Posterior vena cava (tissue), 2 donors: ENCODE measurements at places on chromosomes 7 and 10. TPM values are rescaled to one million over a fixed set of nuclear protein-coding genes. Genes with fewer than 3 reads are reported as not detected.

- DNase-seq, result no peak
These were observed 89.8 kb upstream of the HPS1 start for GRCh38 chr10:98536551-98536950.

DNA sequence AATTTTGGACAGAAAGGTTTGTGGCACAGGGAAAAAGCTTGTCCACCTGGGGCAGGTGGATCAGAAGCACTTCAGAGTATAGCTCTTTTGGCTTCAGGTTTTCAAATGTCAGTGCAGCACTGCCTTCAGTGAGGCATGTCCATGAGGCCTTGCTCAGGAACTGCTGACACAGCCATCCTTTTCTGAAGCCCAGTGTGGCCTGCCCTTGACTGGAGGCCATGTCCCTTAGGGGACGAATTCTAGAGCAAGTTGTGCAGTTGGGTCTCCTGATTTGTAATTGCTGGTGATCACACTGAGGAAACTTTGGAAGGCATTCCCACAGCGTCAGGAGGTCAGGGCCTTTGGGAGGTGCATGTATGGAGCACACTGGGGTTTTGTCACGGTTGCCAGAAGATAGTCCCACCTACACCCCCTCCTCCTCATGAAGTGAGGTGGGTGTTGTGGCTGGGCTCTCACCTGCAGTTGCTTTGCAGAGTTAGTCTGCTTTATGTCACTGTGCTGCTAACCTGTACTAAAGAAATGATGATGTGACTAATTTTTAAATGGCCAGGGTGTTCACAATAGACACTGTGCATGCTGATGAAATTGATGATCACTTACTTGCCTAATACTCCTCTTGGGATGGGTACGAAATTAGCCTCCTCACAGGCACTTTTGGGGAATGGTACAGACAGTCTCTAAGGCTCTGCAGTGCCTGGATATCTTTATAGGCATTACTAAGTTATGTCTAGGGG is 41.7 kb downstream of the OGDH start:
- no peak for DNase-seq

DNA sequence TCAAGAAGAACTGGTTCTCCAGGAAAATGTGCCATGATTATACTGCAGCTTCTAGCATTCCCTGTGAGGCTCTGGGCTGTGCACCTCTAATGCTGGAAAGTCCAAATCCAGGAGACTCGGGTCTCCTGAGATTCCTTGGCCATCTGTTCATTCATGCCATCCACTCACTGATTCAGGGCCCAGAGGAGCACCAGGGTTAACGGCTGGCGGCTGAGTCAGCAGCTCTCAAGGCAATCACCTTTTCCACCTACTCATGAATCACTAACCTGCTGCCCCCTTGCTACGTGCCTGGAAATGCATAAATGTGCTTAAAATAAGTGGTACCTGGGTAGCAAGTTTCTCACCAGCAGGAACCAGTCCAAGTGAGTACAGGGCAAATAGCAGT is 132.7 kb downstream of the KCNMA1 start:
- no peak for DNase-seq

MSMB gene
- total RNA-seq, result not detected

- no peak for DNase-seq
These were observed 237.7 kb downstream of the CACNB2 start for GRCh38 chr10:18377898-18378297.

DNA sequence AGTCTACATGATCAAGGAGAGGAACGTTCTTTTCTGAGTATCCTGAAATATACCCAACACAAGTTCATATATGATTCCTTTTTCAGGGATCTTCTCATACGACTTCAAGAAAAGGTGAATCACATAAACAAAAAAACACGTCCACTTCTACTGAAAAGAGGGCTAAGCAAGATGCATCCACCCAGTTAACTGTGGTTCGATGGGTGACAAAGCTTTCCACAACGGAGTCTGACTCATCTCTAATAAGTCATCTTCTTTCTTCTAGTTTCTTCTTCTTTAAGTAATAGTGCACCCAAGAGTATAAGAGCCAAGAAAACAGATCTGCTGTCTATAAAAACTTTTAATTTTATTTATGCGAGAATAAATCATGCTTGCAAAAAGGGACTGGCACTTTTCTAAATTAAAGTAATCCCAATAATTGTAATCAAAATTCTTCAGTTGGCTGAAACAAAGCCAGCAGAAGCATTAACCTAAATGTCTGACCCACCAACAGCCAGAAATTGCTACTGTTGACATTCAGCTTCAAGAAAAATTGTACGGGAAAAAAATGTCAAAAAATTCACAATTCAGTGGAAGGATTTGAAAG is 146.9 kb upstream of the ANK3 start:
- DNase-seq, result no peak

DNA sequence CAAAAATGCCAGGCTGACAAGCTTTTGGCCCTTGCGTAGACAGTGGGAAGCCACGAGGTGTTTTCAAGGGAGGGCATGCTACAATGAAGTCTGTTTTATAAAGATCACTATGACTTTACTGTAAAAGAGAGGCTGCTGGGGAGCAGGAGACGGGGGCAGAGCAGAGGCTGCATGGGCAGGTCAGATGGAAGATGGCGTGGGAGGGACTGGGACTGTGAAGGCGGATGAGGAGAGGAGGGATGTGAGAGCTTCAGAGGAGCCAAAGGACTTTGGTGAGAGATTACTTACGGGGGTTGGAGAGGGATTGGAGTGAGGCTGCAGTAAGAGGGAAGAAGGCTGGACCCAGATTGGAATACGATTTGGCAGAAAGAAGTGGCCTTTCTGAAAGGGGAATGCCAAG is 86.6 kb upstream of the PCBD1 start:
- peak; percentile 14 for DNase-seq

DNA sequence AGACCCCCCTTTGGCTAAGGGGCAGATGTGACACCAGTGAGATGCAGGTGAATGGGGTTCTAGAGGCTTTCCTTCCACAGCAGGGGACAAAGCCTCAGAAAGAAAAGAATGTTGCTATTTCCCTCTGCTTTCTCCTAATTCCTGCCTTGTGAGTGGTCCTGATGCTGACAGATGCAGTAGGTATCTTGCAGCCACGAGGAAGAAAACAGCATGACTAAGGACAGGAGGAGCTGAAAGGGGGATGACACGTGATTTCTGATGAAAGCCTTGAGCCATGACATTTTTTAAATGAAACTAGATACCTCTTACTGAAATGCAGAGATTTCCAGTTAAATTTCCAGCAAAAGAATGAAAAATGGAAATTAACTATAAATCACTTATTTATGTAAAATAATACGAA is 92.4 kb downstream of the C1GALT1 start:
- DNase-seq, result no peak

PIP gene
- total RNA-seq, result not detected

DNA sequence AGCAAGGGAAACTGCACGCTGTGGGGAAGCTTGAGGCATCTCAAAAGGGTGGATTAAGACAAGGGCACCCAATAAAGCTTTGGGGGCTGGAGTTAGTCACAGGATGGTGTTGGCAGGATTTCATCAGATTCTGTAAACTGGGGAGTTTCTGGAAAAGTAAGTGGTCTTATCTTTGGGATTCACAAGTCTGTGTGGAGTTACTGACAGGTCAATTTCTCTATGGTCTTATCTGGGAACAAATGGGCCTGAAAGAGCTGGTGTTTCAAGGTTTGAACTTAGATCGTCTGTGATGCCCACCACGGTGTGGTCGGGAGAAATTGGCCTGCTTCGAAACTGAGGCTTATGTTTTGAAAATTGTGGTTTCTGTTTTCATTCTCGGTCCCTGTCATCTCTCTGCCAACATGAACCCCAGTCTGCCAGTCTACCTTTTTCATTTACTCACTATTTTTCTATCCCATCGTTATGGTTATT is 23.8 kb upstream of the AOAH start:
- no peak for DNase-seq

GRCh38 chr10:5511231-5511884 is 12.0 kb upstream of the CALML5 start:
- peak; percentile 67 for DNase-seq

DNA sequence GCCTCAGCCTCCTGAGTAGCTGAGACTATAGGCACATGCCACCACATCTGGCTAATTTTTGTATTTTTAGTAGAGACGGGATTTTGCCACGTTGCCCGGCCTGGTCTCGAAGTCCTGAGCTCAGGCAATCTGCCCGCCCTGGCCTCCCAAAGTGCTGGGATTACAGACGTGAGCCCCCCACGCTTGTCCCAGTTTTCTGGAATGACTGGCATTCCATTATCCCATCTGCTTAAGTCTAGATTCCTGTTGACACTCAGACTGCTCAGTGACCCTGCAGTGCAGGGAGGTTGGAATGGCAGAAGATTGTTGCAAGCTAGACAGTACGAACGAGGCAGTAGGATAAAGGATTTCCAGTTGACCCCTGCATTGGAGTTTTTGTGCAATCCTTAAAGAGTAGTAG is 135.1 kb upstream of the NPS start:
- DNase-seq, result no peak

DNA sequence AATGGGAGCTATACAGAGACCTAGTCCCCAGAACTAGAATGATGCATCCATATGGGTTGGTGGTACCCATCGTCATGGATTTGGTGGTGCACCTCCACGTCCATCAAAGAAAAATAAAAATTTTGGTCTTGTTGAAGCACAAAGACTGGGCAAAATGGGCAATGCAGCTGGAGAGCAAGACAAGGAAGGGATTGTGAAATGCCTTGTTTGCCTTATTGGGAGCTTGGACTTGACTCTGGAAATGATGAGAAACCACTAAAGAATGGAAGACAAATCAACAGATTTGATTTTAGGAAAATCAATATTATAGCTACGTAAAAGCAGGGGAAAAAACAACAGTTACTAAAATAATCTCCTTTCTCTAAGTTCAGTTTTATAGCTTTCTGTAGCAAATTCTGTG is 150.9 kb downstream of the CPED1 start:
- no peak for DNase-seq

GRCh38 chr10:97131666-97132065 is 54.1 kb downstream of the SLIT1 start:
- peak; percentile 31 for DNase-seq

DNA sequence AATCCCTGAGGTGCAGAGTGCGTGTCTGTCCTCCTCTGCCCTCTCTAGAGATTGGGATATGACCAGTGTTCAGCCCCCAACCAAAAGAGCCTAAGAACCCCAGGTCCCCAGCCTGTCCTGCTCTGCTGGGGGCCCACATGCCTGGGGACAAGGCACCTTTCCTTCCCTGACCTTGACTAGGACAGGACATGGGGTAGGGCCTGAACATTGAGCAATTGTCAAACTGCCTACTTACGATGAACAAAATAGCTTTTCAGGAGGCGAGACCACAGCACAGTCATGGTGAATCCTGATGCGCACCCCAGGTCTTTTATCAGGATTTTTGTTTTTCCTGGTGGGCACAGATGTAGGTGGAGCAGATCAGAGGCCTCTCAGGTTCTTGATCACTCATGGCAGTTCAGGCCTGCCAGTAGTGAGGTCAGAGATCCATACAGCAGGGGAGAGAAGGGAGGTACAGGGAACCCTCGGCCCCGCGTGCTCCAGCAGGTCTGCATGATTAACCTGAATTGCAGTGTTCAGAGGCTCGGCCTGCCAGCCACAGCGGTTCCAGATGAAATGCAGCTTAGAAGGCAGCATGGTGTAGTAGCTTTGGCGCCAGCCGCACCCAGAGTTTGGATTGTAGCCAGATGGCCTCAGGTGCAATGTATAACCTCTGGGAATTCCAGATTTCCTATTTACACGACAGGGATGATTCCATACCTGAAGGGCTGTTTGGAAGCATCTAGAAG is 191.3 kb downstream of the CUX1 start:
- DNase-seq, result no peak

CUEDC2 gene
- 40.9 TPM for total RNA-seq

EEPD1 gene
- 9.7 TPM for total RNA-seq

DNA sequence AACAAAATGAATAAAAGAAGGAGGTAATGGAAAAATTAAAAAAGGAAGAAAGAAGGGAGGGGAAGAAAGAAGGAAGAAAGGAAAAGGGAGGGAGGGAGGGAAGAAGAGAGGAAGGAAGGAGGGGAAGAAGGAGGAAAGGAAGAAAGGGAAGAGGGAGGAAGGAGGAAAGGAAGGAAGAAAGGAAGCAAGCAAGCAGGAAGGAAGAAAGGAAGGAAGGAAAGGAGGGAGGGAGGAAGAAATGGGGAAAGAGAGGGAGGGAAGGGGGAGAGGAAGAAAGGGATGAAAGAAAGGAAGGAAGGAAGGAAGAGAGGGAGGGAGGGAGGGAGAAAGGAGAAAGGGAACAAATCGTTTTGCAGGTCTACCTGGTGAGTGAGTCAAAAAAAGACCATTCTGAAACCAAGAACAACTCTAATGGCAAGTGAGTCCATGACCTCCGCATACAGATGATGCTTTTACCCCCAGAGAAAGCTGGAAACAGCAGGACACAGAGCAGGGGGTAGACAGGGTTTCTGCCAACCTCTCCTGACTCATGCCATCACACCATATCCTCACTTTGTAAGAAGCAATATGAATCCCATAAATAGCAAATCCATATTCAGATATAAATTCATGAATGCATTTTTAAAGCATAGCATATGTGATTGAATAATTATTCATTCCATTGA is 1112.9 kb upstream of the AUTS2 start:
- no peak for DNase-seq

DNA sequence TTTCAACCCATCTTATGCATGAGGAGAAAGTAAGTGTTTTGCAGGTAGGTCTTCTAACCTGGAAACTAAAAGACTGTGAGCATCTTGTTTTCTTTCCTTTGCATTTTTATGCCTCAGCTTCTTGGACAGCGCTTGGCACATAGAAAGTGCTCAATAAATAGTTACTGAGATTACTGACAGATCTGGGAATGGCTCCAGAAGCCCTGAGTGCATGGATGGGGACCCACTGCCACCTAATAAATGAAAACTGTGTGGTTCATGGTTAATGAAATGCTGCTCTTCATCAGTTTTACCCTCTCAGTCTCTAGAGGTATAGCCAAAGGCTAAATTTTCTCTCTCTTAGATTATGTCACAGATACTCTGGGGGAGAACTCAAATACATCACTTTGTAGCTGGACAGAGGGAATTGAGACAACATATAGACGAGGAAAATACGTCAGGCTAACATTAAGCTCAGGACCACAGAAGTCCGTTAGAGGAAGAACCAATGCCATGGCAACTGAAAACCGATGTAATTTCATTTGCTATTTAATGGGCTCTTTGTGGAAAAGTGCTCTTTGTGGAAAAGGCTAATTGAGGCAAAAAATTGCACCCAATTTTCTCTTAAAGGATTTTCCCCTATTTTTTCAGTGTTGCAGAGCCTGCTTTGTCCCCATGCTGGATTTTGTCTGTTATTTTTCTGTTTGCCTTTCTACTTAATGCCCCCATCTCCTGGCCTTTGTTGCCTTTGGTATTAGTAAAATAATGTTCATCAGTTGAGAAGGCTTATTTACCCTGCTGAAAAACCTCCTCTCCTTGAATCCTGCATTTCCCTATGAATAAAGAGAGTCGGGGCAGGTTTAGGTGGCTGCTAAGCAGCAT is 17.8 kb downstream of the ASB4 start:
- no peak for DNase-seq
